ENCODE measurements at places on chromosomes 7 and 10.
A peak's percentile ranks its signal among the peaks of the same experiment; 100 is the strongest.

DNA sequence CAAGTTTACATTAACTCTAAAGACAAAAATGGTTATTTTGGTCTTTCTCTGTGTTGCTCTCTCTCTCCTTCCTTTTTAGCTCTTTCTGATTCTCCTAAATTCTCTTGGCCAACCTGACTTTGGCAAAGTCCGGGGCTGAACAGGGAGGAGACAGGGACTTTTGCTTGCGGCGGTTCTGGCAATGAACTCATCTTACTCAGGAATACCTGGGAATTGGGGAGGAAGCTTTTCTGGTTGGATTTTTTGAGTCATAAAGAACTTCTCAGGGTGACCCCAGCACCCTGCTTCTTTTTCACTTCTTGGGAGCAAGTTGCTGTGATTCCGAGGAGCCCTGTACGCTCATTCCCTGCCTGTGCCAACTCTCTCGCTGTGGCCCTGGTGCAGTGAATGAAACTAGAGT is 16.0 kb downstream of the GATA3 start:
- DNase-seq = no peak

DNA sequence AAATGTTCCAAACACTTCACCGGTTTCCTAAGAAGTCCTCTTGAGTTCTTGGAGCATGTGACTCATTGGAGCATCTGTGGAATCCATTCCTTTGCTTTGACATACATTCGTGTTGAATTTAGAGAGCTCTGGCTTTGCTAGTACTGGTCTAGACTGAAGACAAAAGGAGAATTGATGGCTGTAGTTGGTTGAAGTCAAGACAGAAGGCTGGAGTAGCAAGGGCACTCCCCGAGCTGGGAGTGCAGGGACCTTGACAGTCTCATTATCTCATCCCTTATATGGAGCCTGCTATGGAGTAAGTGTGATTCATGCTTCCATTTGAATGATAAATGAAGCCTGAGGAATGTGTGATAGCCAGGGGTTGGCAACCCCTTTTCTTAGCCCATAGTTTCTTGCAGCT is 1249.1 kb downstream of the TYW1 start:
- peak; percentile 99 for DNase-seq

GRCh38 chr7:140591180-140591902 is 49.3 kb downstream of the DENND2A start:
- peak; percentile 4 for DNase-seq

- peak; percentile 27 for DNase-seq
These were observed 51.2 kb downstream of the ANLN start for GRCh38 chr7:36440880-36441279.

DNA sequence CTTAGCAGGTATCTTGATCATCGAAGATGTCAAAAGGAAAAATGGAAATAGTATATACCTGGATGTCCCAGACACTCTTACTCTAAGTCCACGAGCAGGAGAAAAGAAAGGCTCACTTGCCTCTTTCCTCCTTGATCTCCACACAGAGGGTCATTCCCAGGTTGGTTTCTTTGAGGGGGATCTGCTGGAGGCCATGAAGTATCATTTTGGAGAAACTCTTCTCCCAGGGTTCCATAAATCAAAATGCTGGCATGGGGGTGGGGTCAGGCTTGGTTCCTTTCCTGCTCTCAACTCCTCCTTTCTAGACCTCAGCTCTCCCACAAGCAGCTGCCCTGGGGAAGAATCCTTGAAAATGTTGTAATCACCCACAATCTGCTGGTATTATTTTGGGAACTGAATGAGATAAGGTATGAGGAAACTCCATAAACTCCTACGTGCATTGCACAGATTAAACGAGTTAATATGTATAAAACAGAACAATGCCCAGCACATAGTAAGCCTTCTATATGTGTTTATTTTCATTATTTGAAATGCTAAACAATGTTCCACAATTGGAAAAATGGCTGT is 54.4 kb downstream of the PRKCQ start:
- DNase-seq = no peak

DNA sequence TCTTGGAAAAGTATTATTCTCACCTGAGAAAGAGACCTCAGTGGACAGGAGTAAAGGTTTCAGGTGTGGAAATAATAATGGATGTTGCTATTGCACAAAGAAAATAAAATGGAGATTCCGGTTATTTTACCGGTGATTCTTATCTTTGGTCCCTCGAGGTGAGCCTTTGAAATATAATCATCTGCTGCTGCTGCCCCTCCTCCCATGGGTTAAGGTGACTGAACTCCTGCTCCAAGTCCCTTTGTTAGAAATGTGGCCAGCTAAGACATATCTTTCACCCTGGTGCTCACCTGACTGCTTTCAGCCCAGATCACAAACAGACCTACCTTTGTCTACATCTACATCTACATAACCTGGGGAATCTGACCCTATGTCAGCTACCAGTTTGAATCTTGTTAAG is 5.7 kb downstream of the CUBN start:
- DNase-seq = no peak

- DNase-seq = no peak
These were observed 130.7 kb upstream of the TMEM72 start for GRCh38 chr10:44780426-44780825.

- DNase-seq = peak; percentile 48
These were observed 183.0 kb upstream of the ANK3 start for GRCh38 chr10:60572511-60573194.

- no peak for DNase-seq
These were observed 80.1 kb upstream of the RPA3 start for GRCh38 chr7:7798510-7798909.

- DNase-seq = no peak
These were observed 132.6 kb upstream of the SHH start for GRCh38 chr7:155944901-155945300.

DNA sequence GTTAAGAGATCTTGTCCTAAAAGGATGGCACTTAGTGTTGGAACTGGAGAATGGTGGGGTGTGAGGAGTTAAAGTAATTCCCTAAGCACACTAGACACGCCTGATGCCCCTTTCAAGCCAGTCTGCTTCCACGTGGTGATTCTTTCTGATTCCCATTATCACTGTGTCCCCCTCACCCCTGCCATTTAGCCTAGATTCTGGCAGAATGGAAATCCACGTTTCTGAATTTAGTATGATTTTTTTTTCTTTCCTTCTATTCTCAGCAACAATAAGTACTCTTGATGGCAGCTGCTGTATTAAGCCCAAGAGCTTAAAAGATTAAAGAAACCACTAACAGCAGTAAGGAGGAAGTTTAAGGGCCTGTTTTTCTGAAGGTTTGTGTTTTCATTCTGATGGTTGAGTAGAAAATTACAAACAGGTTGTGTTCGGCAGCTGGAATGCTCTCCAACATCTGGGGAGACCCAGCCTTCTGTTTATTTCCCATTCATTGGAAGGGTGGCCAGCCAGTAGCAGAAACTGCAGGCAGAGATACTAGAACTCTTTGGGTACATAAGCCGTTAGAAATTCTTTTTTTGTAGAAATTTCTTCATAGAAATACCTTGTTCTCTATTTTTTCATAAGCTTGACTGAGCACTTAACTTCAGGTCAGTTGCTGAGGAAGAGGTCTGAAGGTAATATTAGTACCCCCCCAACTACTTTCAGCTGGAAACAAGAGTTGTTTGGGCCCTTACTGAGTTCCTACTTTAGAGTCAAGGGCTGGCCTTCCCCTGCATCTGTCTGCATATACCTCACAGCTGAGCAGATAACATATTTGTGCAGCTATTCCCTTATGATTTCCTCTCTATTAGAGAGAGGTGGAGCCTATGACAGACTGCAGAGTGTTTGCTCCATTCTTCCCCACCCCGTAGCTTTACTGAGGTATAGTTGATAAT is 355.1 kb downstream of the AUTS2 start:
- no peak for DNase-seq

GRCh38 chr10:30591249-30591670 is 38.3 kb downstream of the LYZL2 start:
- peak; percentile 46 for DNase-seq

DNA sequence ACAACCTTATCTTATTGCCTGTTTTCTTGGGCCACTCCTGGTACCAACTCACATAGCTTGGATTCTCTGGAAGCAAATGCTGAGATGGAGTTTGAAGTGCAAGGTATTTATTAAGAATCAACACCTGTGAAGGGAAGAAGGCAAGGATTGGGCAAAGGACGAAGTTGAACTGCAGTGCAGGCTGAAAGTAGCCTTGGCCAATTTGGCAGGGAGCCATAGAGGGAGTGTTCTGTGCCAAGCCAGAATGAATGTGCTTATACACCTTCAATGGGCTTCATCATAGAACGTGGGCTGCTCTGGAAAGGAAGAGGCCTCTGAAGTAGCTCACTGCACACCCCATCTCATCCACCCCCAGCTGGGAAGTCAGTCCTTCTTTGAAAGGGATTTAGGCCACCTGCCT is 79.8 kb upstream of the IFRD1 start:
- DNase-seq = no peak
